ENCODE measurements at places on chromosomes 1 and 21.

GRCh38 chr1:6464514-6464836 is 1.5 kb downstream of the TNFRSF25 start:
- no peak overlapping the region for H3K4me3 ChIP-seq
- H3K27ac ChIP-seq, result no peak overlapping the region
- DNase-seq, result no peak
- H3K36me3 ChIP-seq, result peaks cover 3% of the 10 kb centered on the region
- no peaks in the 10 kb centered on the region for H3K27me3 ChIP-seq

GRCh38 chr1:236141447-236142252 is 689 bp upstream of the GPR137B start:
- no peak overlapping the region for H3K27ac ChIP-seq
- no peaks in the 10 kb centered on the region for H3K36me3 ChIP-seq
- no peaks in the 10 kb centered on the region for H3K27me3 ChIP-seq

DNA sequence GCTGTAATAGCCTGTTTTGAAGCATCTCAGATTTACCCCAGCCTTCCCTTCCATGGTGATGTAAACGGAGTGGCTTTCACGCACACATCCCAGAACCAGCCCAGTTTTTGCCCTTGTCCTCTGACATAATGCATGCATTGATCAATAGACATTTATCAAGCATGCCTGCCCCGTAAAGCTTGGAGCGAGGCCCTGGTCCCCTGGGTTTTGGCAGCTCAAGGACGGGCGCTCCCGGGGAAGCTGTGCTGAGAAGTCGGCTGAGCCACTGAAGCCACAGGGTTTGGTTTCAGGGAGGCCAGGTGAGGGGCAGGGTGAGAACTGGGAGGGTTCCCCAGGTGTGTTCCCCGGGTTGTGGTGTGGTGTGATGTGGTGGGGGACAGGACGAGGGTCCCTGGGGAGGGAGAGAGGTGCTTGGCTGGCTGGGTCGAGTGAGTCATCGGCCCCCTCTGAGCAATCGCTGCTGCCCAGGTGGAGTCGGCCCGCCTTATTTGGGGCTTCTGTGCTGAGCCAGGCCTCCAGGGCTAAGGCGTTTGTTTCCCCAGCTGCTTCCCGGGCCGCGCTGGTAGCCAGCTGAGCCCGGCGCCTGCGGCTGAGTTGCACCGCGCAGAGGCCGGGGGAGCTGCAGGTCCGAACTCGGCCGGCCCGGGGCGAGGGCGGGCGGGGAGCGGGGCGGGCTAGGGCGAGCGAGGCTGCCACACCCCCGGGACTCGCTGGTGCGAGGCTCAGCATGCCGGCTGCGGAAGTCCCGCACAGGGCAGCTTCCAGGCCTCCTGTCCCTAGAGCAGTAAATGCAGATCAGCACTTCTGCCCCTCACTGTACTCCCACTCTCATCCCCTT is 23.6 kb downstream of the ATP2B4 start:
- no peaks in the 10 kb centered on the region for H3K36me3 ChIP-seq
- no peaks in the 10 kb centered on the region for H3K27me3 ChIP-seq
- no peak for DNase-seq

DNA sequence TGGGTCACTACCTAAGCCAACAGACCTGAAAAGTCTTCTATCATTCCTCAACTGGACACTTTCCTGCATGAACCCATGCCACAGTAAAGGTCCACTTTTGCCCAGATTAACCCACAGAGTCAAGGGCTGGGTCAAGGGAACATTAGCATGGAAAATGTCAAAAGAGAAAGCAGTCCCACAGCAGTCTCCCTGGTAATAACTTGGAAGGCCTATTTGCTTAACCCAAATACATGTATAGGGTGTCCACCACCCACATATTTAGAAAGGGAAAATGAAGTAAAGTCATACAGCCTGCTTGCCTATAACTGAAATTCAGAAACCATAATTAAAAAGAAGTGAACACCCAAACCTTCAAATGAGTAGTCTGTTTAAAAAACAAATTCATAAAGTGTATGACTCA is 16.1 kb upstream of the HSD3B1 start:
- no peaks in the 10 kb centered on the region for H3K4me1 ChIP-seq
- no peak overlapping the region for H3K4me3 ChIP-seq
- DNase-seq, result no peak
- H3K36me3 ChIP-seq, result no peaks in the 10 kb centered on the region
- no peaks in the 10 kb centered on the region for H3K27me3 ChIP-seq

DNA sequence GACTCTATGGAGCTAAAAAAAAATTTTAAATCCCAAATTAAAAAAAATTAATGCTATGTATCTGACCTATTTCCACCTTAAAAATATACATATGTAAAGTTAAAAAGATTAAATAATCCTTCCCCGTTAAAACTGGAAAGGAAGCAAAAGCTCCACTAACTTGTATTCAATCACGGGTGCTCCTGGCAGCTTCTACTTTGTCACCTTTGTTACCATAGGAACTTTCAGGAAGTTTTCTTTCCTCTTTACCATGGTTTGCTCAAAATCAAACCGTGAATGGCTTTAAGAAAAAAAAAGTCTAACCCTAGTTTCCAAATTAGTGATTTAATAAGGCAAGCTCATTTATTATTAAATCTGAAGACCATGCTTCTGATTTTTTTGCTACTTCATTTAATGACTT is 3.5 kb downstream of the GPATCH2 start:
- H3K36me3 ChIP-seq, result no peaks in the 10 kb centered on the region
- DNase-seq, result no peak
- H3K4me1 ChIP-seq, result peaks cover 2% of the 10 kb centered on the region
- H3K27ac ChIP-seq, result no peak overlapping the region

- no peak for DNase-seq
- H3K27me3 ChIP-seq, result no peaks in the 10 kb centered on the region
- peaks cover 100% of the 10 kb centered on the region for H3K4me1 ChIP-seq
- peak overlapping the region; percentile 99 for H3K27ac ChIP-seq
- H3K4me3 ChIP-seq, result peak overlapping the region; percentile 34
These were observed 7.4 kb downstream of the MEF2D start for GRCh38 chr1:156493154-156493631.

- H3K36me3 ChIP-seq, result peaks cover 62% of the 10 kb centered on the region
- H3K27ac ChIP-seq, result no peak overlapping the region
- DNase-seq, result no peak
- no peaks in the 10 kb centered on the region for H3K27me3 ChIP-seq
- H3K4me1 ChIP-seq, result no peaks in the 10 kb centered on the region
These were observed 33.3 kb upstream of the CFAP298 start for GRCh38 chr21:32645261-32646182.
